ENCODE measurements at places on chromosomes 16 and 17. TPM values are rescaled to one million over a fixed set of nuclear protein-coding genes. Genes with fewer than 3 reads are reported as not detected.
A peak's percentile ranks its signal among the peaks of the same experiment; 100 is the strongest.

- DNase-seq: no peak
Measured at GRCh38 chr17:49604314-49604869, 28.7 kb downstream of the NXPH3 start.

DNA sequence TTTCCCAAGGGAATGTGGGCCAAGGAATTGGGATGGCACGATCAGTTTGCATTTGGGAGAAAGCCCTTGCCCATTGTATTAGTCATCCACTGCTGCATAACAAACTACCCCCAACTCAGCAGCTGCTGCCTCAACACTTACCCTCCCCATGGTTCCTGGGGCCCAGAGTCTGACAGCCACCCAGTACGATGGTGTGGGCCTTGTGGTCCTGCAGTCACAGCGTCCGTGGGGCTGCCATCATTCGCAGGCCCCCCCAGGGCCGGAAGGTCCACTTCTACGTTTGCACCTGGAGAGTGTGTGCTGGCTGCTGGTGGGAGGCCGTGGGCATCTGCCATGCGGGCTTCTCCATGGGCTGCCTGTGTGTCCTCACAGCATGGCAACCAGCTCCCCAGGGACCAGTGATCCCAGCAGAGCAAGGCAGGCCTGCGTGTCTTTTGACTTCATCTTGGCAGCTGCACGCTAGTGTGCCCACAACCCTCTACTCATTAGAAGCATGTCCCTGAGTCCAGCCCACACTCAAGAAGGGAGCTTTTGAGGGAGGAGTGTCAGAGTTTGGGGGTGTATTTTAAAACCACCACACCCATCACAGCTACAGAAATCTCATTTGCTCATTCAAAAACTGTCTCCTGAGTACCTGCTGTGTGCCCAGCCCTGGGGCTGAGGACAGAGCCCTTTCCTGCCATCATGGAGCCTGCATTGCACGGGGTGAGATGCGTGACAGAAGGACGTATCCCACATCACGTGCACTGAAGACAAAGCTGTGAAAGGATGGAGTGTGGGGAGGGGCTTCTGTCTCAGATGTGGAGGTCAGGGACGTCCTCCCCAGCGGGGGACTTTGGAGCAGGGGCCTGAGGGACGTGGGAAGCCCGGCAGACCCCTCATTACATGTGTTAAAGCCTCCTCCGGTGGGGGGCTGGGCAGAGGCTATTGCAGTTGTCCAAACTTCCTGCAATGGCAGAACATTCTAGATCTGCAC is 185.0 kb upstream of the ZNF469 start:
- DNase-seq: peak; percentile 46

C17orf78 gene
- total RNA-seq: not detected

GRCh38 chr16:84687715-84688114 is 12.1 kb upstream of the USP10 start:
- DNase-seq: peak; percentile 69

HIC1 gene
- total RNA-seq: 2.9 TPM

SYT17 gene
- 0.19 TPM for total RNA-seq

DNA sequence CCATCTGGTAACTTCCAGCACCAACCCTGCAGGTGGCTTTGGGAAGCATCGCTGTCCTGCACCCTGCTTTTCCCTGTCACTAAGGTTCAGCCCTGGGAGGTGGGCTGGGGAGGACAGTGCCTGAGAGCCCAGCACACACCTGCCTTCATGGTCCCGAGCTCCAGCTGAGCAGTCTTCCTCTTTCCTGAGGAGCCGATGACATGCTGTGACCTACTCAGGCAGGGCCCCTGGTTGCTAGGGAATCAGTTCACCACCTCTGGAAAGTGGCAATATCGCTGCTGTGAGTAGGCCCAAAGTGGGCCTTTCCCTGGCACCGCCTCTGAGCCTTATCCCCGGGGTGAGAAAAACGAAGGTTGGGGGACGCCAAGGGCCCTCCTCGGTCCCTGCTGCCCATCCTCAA is 17.9 kb downstream of the ST3GAL2 start:
- DNase-seq: no peak

LGALS9C gene
- not detected for total RNA-seq

STH gene
- total RNA-seq: not detected

GRCh38 chr16:79809376-79809775 is 208.8 kb upstream of the MAF start:
- DNase-seq: no peak

ST6GALNAC1 gene
- total RNA-seq: 0.21 TPM

MT1H gene
- not detected for total RNA-seq

CHD9NB gene
- not detected for total RNA-seq

DNA sequence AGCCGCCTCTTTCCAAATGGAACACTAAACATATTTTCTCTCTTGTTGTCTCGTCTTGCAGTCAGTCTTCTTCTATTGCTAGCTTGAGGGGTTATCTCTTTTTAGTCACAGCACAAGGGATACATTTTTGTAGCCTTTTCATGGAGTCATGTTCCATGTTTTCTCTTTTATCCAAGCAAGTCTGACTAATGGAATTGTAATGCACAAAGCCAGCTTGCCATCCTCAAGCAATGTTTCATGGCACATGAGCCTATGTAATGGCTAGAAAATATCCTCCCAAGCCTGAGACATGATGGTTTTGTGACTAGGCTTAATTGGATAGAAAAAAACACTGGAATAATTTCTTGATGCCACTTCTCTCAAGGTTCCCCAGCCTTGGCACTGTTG is 414.6 kb upstream of the GOT2 start:
- no peak for DNase-seq

KRT20 gene
- total RNA-seq: not detected

DNA sequence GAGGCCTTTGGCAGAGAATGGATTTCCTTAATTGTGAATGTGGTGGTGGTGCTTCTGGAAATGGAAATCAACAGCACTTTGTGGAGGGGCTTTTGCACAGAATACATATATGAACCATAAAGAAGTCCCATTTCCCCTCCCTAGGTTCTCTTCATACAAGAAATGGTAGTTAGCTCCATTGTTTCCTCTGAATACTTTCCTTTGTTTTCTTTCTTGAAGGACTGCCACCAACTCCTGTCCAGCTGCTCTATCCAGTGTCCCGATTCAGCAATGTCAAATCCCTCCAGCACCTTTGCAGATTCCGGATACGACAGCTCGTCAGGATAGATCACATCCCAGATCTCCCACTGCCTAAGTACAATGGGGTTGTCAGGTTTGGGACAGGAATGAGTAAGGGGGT is 33.2 kb upstream of the ARHGAP23 start:
- DNase-seq: no peak

TMC5 gene
- not detected for total RNA-seq

- DNase-seq: no peak
Measured at GRCh38 chr16:67327743-67328142, 1.1 kb downstream of the LRRC36 start.

Measured in myocyte (in vitro differentiated cells).